Stimulated activated CD4-positive, alpha-beta T cell treated with anti-CD3 and anti-CD28 coated beads, Interleukin-1b, Interleukin-23, amount 100 ng/mL, for 1 hour (primary cell): ENCODE measurements at places on chromosomes 6 and 20.

GRCh38 chr6:91633374-91634111 is 1046.7 kb upstream of the MAP3K7 start:
- no peak for DNase-seq

GRCh38 chr6:100946021-100946540 is 65.0 kb upstream of the ASCC3 start:
- no peak for DNase-seq

GRCh38 chr6:46331461-46331860 is 159.8 kb downstream of the RCAN2 start:
- no peak for DNase-seq

- no peak for DNase-seq
Observed at GRCh38 chr6:13655700-13656099, 40.6 kb downstream of the NOL7 start.
